ENCODE measurements at places on chromosomes 3 and 15. TPM values are rescaled to one million over a fixed set of nuclear protein-coding genes. Genes with fewer than 3 reads are reported as not detected.

GRCh38 chr3:152076148-152076547 is 192.6 kb upstream of the MBNL1 start:
- no peak for DNase-seq
- no peak overlapping the region for H3K27ac ChIP-seq
- no peaks in the 10 kb centered on the region for H3K36me3 ChIP-seq
- no peak overlapping the region for H3K4me3 ChIP-seq
- no peaks in the 10 kb centered on the region for H3K27me3 ChIP-seq

RUVBL1 gene
- total RNA-seq: 110 TPM

- H3K27ac ChIP-seq: no peak overlapping the region
- H3K27me3 ChIP-seq: no peaks in the 10 kb centered on the region
These were observed 471.8 kb downstream of the MFSD1 start for GRCh38 chr3:159273608-159274007.

TRAK1 gene
- total RNA-seq: 28.5 TPM

GRCh38 chr3:151581035-151581434 is 120.2 kb upstream of the IGSF10 start:
- no peaks in the 10 kb centered on the region for H3K36me3 ChIP-seq
- H3K27me3 ChIP-seq: no peaks in the 10 kb centered on the region
- no peaks in the 10 kb centered on the region for H3K4me1 ChIP-seq
- DNase-seq: no peak
- no peak overlapping the region for H3K27ac ChIP-seq
- no peak overlapping the region for H3K4me3 ChIP-seq

GRCh38 chr3:30084971-30085403 is 521.4 kb upstream of the TGFBR2 start:
- no peaks in the 10 kb centered on the region for H3K27me3 ChIP-seq
- no peak overlapping the region for H3K27ac ChIP-seq
- no peaks in the 10 kb centered on the region for H3K36me3 ChIP-seq
- DNase-seq: no peak
- H3K4me1 ChIP-seq: no peaks in the 10 kb centered on the region

GHSR gene
- not detected for total RNA-seq

- H3K4me1 ChIP-seq: peaks cover 23% of the 10 kb centered on the region
- peaks cover 9% of the 10 kb centered on the region for H3K36me3 ChIP-seq
- H3K27me3 ChIP-seq: no peaks in the 10 kb centered on the region
- H3K4me3 ChIP-seq: no peak overlapping the region
These were observed 5.2 kb downstream of the GPX1 start for GRCh38 chr3:49352890-49353421.

GRCh38 chr3:89067736-89068135 is 39.7 kb upstream of the EPHA3 start:
- DNase-seq: no peak
- H3K4me3 ChIP-seq: no peak overlapping the region
- H3K27ac ChIP-seq: no peak overlapping the region
- H3K36me3 ChIP-seq: no peaks in the 10 kb centered on the region

GRCh38 chr3:148158210-148158609 is 539.5 kb upstream of the AGTR1 start:
- DNase-seq: no peak
- H3K27ac ChIP-seq: no peak overlapping the region
- no peaks in the 10 kb centered on the region for H3K4me1 ChIP-seq
- H3K36me3 ChIP-seq: no peaks in the 10 kb centered on the region

CEP19 gene
- 2.5 TPM for total RNA-seq

FILIP1L gene
- total RNA-seq: 1.6 TPM

- no peak overlapping the region for H3K4me3 ChIP-seq
- H3K27ac ChIP-seq: no peak overlapping the region
- peak; percentile 10 for DNase-seq
- no peaks in the 10 kb centered on the region for H3K27me3 ChIP-seq
- no peaks in the 10 kb centered on the region for H3K4me1 ChIP-seq
These were observed 54.0 kb downstream of the TAFA4 start for GRCh38 chr3:68878322-68878721.

DNA sequence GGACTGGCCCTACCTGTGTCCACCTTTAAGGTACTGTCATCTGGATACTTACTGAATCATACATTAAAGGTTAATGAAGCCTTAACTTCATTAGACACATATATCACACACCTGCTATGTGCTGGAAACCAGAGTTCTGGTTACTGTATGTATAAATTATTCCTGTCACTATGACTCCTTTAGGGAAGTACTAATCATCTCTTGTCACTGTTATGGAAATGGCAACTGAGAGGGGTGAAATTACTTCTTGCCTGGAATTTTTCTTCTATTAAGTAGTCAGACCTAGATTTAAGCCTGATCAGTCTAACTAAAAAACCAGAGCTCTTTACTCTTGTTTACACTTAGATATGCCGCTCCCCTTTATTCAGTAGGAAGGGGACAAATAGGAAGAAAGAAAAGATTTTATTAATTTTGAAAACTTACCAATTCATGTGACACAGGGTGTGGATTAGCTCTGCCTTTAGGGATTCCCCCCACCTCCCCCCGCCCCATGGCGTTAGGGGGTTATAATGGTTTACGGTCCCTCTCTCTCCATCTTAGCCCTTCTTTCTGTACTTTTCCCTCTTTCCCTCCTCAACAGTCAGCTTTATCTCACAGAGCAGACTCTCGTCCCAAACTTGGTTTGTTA is 152.5 kb downstream of the KLHL25 start:
- H3K36me3 ChIP-seq: no peaks in the 10 kb centered on the region
- H3K27ac ChIP-seq: no peak overlapping the region
- H3K4me3 ChIP-seq: no peak overlapping the region
- DNase-seq: no peak
- H3K27me3 ChIP-seq: peaks cover 3% of the 10 kb centered on the region

CYP1A2 gene
- total RNA-seq: not detected

EIF2A gene
- 115 TPM for total RNA-seq

- H3K4me3 ChIP-seq: no peak overlapping the region
- no peak for DNase-seq
- H3K36me3 ChIP-seq: no peaks in the 10 kb centered on the region
- H3K27me3 ChIP-seq: no peaks in the 10 kb centered on the region
- no peak overlapping the region for H3K27ac ChIP-seq
- H3K4me1 ChIP-seq: no peaks in the 10 kb centered on the region
These were observed 49.7 kb upstream of the UBE2E2 start for GRCh38 chr3:23153436-23153835.

- H3K27me3 ChIP-seq: no peaks in the 10 kb centered on the region
- H3K27ac ChIP-seq: no peak overlapping the region
- H3K4me1 ChIP-seq: no peaks in the 10 kb centered on the region
- no peak for DNase-seq
These were observed 150.5 kb upstream of the LRRFIP2 start for GRCh38 chr3:37324850-37325321.

RTP4 gene
- not detected for total RNA-seq

GRCh38 chr15:64134345-64134829 is 17.1 kb upstream of the SNX22 start:
- H3K36me3 ChIP-seq: peaks cover 85% of the 10 kb centered on the region
- H3K27me3 ChIP-seq: no peaks in the 10 kb centered on the region
- H3K4me3 ChIP-seq: no peak overlapping the region
- H3K4me1 ChIP-seq: no peaks in the 10 kb centered on the region
- H3K27ac ChIP-seq: no peak overlapping the region
- no peak for DNase-seq

AADACL2 gene
- not detected for total RNA-seq

DNA sequence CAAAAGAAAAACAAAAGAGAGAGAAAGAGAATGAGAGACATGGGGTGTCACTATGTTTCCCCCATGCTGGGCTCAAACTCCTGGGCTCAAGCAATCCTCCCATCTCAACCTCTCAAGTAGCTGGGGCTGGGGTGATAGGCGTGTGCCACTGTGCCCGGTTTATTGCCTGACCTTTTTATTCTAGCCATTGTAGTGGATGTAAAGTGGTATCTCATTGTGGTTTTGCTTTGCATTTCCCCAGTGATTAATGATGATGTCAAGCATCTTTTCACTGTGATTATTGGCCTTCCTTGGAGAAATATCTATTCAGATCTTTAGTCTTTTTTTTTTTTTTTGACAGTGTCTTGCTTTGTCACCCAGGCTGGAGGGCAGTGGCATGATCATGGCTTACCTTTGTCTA is 37.7 kb upstream of the GK5 start:
- H3K4me3 ChIP-seq: no peak overlapping the region
- H3K36me3 ChIP-seq: no peaks in the 10 kb centered on the region
- H3K27me3 ChIP-seq: no peaks in the 10 kb centered on the region
- DNase-seq: no peak

- H3K4me1 ChIP-seq: no peaks in the 10 kb centered on the region
- no peak overlapping the region for H3K4me3 ChIP-seq
- H3K27ac ChIP-seq: no peak overlapping the region
- peaks cover 29% of the 10 kb centered on the region for H3K27me3 ChIP-seq
These were observed 43.7 kb downstream of the CHRD start for GRCh38 chr3:184423561-184423960.

DNA sequence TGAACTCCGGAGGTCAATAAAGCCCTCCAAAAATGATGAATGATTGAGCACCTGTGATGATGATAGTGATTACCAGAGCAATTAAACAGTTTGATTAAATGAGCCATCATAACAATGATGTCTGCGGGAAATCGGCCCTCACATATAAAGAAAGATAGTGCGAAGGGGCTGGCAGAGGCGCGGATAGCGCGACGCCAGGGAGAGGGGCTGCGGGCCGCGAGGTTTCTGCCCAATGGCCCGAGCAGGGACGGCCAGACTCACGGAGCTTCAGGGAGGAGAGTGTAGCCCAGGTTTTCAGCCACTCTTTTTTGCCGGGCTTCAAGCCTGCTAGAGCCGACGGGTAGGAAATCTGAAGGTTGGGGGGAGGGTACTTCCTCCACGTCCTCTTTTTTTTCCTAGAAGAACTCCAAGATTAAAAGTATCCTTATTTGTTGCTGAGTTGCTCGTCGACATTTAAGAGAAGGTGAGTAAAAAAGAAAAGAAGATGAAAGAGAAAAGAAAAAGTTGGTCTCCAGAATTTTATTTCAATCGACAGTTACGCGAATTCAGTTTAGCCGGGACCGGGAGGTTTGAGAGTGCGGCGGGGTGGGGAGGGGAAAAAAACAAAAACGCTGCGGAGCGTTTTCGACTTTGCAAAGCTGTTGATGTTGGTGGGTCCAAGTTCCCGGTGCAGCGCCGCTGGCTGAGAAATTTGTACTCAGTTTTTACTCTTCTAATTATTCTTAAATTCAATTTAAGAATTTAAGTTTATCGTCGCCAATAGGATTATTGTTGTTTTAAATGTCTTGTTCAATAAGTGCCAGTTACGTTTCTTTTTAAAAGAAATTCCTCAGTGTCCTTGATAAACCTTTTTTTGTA is 2.2 kb upstream of the MEIS2 start:
- H3K27ac ChIP-seq: peak overlapping the region; percentile 96
- peak overlapping the region; percentile 87 for H3K4me3 ChIP-seq
- H3K4me1 ChIP-seq: peaks cover 27% of the 10 kb centered on the region
- H3K36me3 ChIP-seq: no peaks in the 10 kb centered on the region
- H3K27me3 ChIP-seq: no peaks in the 10 kb centered on the region

DNA sequence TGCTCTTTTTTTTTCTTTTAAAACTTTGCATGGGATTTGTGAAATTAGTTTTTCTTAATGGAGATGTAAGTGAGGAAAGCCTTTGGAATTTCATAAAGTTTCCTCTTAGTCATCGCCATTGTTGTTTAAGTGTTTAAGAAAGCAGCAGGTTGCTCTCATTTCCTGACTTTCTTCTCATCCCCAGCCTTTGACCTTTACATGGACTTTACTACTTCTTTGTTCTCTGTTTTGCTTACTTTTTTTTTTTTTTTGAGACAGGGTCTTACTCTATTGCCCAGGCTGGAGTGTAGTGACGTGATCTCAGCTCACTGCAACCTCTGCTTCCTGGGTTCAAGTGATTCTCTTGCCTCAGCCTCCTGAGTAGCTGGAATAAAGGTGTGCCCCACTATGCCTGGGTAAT is 38.6 kb downstream of the FBXL2 start:
- no peak overlapping the region for H3K27ac ChIP-seq
- no peaks in the 10 kb centered on the region for H3K27me3 ChIP-seq
- DNase-seq: no peak
- no peak overlapping the region for H3K4me3 ChIP-seq

DAZL gene
- total RNA-seq: not detected

GRCh38 chr3:13771496-13771895 is 108.4 kb downstream of the WNT7A start:
- H3K36me3 ChIP-seq: no peaks in the 10 kb centered on the region
- no peak overlapping the region for H3K4me3 ChIP-seq
- DNase-seq: no peak

OXSM gene
- 28.4 TPM for total RNA-seq

- no peaks in the 10 kb centered on the region for H3K27me3 ChIP-seq
- no peaks in the 10 kb centered on the region for H3K36me3 ChIP-seq
- no peak overlapping the region for H3K4me3 ChIP-seq
- no peak for DNase-seq
- no peaks in the 10 kb centered on the region for H3K4me1 ChIP-seq
These were observed 53.9 kb downstream of the MEF2A start for GRCh38 chr15:99619712-99620111.

DNA sequence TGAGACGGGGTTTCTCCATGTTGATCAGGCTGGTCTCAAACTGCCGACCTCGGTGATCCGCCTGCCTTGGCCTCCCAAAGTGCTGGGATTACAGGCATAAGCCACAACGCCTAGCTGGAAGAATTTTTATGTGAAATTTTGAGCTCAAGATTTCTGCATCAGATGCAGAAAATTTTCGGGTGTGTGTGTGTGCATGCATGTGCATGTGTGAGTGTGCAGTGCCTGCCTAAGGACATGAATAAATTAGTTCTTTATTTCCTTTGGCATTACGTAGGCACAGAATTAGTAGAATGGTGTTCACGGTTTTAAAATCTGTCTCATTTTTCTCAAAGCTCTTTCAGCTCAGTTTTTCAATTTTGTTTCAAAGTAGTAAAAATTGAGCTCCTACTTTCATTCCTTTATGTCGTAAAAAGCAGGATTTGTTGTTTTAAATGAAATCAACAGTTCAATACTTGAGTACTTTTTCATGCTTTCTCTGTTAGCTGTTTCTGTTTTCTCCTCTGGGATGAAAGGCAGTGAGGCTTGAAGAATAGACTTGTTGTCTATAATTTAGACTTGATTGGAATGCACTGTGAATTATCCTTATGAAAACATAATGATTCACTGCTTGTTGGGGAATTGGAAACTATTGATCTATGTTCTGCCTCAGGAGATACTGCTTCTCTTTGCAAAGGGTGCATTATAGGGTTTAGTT is 23.3 kb upstream of the RAB11A start:
- H3K27me3 ChIP-seq: no peaks in the 10 kb centered on the region
- H3K27ac ChIP-seq: no peak overlapping the region
- H3K4me3 ChIP-seq: no peak overlapping the region
- no peaks in the 10 kb centered on the region for H3K36me3 ChIP-seq

HESX1 gene
- total RNA-seq: 0.16 TPM

- H3K27me3 ChIP-seq: no peaks in the 10 kb centered on the region
- no peak overlapping the region for H3K27ac ChIP-seq
- H3K4me3 ChIP-seq: no peak overlapping the region
- H3K36me3 ChIP-seq: peaks cover 61% of the 10 kb centered on the region
- DNase-seq: no peak
These were observed 98.3 kb downstream of the HERC1 start for GRCh38 chr15:63735449-63735848.

UNC13C gene
- total RNA-seq: not detected

PLA2G4B gene
- 5.2 TPM for total RNA-seq

DNA sequence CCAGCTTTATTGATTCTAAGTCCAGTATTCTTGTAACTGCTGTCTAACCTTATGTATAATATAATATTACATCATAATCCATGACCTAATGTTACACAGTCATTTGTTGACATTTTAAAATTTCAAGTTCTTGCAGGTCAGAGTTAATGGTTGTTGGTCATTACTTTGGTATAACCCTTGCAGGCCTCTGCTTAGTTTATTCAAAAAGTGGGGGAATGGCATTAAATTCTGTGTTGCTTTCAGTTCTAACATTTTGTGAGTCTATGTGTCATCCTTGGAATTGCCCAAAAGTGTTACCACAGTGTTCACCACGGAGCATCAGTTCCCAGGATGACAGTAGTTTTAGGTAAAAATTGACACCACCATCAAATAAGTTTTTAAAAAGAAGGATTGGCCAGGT is 174.8 kb upstream of the BCL6 start:
- H3K36me3 ChIP-seq: no peaks in the 10 kb centered on the region
- no peaks in the 10 kb centered on the region for H3K4me1 ChIP-seq
- H3K27ac ChIP-seq: no peak overlapping the region
- DNase-seq: no peak
- peaks cover 4% of the 10 kb centered on the region for H3K27me3 ChIP-seq
